ENCODE measurements at places on chromosomes 11 and 22.

DNA sequence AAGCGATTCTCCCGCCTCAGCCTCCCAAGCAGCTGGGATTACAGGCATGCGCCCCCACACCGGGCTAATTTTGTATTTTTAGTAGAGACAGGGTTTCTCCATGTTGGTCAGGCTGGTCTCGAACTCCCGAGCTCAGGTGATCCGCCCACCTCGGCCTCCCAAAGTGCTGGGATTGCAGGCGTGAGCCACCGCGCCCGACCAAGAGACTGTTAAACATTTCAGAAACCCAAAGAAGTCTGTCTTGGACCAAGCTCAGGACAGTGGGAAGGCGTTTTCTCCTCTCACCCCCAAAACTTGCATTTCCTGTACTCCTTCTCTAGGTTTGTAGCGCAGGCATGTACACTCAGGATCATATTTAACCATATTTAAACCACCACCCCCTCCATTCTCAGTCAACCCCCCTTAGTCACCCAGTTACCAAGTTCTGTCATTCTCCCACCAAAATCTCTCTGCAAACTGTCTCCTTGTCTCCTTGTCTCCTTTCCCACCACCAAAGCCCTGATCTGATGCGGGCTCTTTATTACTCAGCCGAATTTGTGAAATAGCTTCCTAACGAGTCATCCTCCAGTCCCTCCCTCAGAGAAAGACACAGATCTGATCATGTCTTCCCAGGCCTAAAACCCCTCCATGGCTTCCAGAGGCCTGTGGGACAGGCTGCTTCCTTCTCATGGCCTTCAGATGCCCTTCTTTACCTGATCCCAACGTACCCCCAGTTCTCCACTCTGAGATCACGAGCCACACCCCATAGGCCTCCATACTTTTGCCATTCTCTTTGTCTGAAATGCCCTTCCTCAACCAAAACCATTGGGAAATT lies 29.0 kb upstream of the CREB3L1 start:
- no peak for DNase-seq

GRCh38 chr11:122764371-122765090 lies 73.8 kb upstream of the CRTAM start:
- no peak for DNase-seq

- no peak for DNase-seq
Measured at GRCh38 chr11:20881328-20882079, 212.1 kb downstream of the NELL1 start.

DNA sequence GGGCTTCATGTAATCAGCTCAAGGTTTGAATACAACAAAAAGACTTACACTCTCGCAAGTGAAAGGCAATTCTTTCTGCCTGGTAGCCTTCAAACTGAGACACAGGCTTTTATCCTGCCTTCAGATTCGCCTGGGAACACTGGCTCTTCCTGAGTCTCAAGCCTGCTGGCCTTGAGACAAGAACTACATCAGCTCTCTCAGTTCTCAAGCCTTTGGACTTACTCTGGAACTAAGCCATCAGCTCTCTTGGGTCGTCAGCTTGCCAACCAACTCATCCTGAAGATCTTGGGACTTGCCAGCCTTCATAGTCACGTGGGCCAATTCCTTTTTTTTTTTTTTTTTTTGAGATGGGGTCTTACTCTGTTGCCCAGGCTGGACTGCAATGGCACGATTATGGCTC lies 35.7 kb upstream of the LRRC10B start:
- no peak for DNase-seq

DNA sequence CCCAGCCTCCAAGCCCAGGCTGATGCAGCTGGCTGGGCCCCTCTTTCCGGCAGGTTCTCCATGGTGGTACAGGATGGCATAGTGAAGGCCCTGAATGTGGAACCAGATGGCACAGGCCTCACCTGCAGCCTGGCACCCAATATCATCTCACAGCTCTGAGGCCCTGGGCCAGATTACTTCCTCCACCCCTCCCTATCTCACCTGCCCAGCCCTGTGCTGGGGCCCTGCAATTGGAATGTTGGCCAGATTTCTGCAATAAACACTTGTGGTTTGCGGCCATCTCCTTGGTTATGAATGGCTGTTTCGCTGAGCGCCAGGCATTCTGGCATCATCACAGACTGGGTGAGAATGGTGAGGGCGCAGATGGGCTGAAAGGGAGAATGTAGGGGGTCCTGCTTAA lies 3.6 kb downstream of the PRDX5 start:
- DNase-seq, result no peak

DNA sequence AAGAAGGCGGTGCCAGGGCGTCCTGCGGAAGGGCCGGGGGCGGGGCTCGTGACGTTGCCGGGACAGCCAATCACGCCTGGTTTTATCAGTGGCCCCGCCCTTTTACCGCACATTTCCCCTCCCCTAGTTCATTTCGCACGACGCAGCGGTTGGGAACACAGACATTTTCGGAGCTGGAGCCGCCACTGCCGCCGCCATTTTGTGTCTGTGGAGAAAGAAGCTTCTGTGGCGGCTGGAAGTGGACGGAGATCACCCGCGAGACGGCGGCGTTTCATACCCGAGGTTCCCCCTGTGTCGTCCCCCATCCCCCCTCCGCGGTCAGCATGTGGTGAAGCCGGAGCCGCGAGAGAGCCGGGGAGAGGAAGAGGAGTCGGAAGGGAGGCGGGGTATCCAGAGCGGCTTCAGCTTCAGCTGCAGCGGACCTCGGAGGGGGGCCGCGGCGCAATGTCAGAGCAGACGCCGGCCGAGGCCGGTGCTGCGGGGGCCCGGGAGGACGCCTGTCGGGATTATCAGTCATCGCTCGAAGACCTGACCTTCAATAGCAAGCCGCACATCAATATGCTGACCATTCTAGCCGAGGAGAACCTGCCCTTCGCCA lies at the start of gene PCF11:
TSS of gene PCF11 (plus strand) at position 136 of the 598 bp plus-strand sequence. CDS start at position 445, 309 bp downstream.
- DNase-seq, result no peak

DNA sequence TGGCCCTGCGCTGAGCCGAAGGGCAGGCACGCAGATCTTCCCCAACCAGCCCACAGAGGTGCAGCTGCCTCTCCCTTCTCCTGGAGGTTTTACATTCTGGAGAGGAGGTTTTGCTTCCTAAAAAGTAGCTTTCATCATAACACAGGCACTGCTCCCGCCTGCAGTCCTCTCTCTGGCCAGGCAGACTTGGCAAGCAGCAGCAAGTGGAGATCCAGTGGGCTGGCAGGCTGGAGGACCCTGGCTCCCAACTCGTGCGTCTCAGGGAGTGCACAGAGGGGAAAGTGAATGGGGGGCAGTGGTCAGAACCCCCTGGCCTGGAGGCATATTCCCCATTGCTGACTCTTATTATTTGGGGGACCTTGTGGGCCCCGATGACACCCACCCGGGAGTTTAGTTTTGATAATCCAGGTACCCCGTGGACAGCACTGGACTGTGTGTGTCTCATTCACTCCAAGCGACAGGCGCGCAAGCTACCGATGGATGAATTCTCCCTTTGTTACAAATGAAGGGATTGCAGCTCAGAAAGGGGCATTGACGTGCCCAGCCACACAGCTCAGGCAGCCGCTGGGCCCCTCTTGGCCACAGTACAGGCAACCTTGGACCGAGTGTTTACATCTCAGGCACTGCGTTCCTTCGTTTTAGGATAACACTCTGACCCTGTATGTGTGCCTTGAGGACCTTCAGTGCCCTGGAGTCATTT lies 1223.9 kb downstream of the BRD1 start:
- DNase-seq, result no peak

DNA sequence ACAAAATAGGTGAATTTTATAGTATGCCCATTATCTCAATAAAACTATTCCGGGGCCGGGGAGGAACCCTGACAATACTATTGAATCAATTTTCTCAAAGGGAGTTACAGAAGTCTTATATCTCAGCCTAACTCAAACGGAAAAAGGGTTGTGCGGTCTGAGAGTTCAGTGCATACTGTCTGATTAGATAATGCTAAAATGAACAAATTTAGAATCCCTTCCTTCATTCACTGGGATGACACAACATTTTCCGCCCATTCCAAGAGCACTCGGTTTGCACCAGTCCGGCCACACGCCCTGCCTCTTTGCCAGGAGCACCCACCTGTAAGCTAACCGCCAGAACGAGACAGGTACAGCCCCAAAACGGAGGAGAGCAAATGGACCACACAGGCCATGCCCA lies 50.0 kb upstream of the NFRKB start:
- no peak for DNase-seq

DNA sequence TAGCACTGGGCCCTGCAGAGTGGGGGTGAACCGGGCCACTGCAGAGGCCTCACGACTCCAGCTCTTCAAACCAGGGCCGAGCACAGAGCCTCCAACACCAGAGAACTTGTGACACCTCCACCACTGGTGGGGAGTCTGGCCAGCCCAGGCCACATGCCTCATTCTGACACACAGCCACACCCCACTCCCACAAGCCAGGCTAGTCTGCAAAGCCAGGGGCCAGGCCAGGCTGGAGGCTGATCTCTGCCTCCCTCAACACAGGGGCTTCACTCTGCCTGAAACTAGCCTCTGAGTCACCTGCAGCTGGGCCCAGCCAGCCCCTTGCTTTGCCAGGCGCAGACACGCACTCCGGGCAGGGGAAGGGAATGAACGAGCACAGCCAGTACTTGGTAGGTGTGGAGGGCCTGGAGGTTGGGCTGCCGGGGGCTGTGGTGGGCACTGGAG lies 102.9 kb downstream of the MED15 start:
- no peak for DNase-seq

DNA sequence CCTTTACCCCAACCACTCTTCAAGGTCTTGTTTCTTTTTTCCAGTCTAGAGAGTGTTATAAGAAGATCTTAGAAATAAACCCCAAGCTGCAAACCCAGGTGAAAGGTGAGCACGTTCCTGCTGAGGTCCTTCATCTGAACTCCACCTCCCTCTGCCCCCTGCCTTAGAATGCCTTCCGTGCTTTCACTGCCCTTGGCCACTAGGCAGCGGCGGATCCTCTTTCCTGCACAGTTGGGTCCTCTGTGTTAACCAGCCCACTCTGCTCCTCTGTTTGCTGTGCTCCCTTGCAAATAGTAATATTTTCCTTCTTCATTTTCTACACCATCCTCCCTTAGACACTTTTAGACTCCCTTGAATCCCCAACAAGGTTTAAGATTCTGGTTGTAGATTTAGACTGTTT lies 24.3 kb downstream of the TTC12 start:
- no peak for DNase-seq

DNA sequence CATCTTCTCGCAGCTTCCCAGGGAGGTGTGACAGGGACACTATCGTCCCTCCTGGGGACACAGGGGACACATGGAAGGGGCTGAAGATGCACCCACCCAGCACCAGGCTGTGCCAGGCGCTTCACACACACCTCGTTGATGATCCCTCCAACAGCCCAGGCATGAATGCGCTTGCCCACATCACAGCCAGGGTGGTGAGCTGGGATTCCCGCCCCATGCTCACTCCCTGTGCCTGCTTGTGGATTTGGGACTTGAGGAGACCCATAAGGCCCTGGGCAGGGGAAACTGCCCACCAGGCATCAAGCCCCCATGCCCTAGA lies 57.8 kb downstream of the OTOG start:
- no peak for DNase-seq

DNA sequence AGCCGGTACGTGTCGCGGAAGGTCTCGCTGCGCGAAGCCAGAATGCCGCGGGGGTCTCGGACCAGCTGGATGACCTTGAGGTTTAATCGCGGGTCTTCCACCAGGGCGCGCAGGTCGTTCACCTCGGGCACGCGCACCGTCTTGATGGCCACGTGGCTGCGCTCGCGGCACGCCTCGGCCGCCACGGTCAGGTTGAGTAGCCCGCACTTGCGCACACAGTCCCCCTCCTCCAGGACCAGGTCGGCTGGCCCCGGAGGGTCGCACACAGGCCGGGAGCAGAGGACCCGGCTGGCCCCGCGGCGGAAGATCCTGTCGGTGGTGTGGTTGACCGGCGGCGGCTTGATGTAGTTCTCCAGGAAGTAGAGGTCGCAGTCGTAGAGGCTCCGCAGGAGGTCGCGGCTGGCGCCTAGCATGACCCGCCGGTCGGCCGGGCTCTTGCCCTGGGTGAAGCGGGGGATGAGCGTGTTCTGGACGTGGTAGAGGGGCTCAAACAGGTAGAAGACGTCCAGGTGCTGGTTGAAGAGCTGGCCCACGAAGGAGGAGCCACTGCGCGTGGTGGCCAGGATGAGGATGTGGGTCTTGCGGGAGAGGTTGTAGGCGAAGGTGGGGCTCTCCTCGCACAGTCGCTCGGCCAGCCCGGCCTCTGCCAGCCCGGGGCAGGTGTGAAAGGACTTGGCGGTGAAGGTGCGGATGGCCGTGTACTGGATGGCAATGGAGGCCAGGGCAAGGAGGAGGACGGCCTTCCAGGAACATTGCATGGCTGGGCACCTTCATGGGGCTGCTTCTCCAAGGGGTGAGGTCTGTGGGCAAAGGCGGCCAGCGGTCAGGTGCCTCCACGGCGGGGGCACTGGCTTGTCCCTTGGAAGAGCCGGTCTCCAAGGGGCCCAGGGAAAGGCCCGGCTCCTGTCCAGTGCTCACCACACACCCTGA lies 15.0 kb downstream of the CHST1 start:
- no peak for DNase-seq

DNA sequence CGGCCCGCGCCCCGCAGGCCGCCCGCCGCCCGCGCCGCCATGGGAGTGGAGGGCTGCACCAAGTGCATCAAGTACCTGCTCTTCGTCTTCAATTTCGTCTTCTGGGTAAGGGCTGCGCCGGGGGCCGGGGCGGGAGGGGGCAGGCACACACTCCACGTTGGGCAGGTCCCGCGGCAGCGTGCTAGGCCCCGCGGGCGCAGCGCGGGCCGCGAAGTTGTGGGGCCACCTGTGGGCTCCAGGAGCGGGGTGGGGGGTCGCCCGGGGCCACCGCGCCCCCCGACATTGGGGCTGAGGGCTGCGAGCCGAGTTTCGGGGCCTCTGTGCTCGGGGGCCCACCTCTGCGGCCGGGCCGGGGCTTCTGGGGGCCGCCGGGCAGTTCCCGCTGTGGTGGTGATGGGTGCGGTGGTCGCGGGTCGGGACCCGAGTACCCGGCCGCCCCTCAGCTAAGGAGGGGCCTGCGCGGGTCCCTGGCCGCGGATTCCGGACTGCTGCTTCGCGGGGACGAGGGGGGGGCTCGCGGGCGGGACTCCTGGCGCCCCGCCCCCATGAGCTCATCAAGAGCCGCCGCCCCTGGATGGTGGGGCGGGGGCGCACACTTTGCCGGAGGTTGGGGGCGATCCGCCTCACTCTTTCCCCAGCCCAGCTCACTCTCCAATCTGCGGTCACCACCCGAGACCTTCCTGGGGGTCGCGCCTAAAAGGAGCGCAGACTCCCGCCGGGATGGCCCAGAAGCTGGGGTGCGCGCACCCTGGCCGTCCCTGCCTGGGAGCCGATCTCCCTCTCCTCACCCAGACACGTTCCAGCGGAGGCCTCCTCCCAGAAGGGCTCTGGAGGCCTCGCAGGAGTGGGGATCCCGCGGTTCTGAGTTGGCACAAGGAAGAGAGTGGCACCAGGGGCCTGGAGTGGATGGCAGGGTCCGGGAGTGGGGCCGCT lies 667 bp downstream of the CD81 start:
- peak; percentile 31 for DNase-seq

DNA sequence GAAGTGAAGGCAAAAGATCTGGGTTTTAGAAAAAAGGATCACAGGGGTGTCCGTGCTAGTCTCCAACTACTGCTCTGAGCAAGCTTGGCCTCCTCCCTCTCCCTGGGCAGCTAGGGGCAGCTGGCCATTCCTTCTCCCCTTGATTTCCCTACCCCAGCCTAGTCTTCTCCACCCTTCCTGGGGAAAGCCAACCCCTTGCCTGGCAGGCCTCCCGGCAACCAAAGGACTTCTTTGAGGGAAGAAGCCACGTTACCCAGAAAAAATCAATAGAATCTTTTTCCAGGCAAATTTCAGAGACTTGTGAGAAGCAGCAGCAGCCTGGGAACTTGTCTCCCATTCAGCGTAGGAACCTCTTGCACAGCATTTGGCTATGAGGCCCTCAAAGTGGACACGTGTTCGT lies 91.5 kb downstream of the MIAT start:
- DNase-seq, result no peak
